ENCODE measurements at places on chromosomes 11 and 22. TPM values are rescaled to one million over a fixed set of nuclear protein-coding genes. Genes with fewer than 3 reads are reported as not detected.

Gene PDXP
- 18.1 TPM for total RNA-seq

Gene POU2AF2
- total RNA-seq, result not detected

Gene PGA3
- total RNA-seq, result not detected

Gene TUG1
- 47.0 TPM for total RNA-seq

Gene FAM83F
- total RNA-seq, result not detected

Gene POU2AF3
- not detected for total RNA-seq

Gene TTC28
- total RNA-seq, result 13.0 TPM

Gene TALDO1
- 182 TPM for total RNA-seq

Gene SBF2
- total RNA-seq, result 25.5 TPM

Gene TTC17
- total RNA-seq, result 46.7 TPM

Gene LARGE2
- total RNA-seq, result not detected

Gene DNAJB7
- total RNA-seq, result not detected

Gene SPA17
- 6.3 TPM for total RNA-seq

Gene HEPACAM
- total RNA-seq, result not detected

Gene RAB3IL1
- total RNA-seq, result 3.9 TPM

Gene MMP27
- total RNA-seq, result not detected

Gene ART5
- total RNA-seq, result not detected

Gene NAALADL1
- total RNA-seq, result 24.6 TPM

Gene PAX6
- not detected for total RNA-seq

Gene LRRC32
- total RNA-seq, result 46.7 TPM

Gene KCNJ1
- total RNA-seq, result not detected

Gene OR10AG1
- total RNA-seq, result not detected

Gene SULT4A1
- total RNA-seq, result 1.3 TPM

Gene OR51B4
- total RNA-seq, result not detected

Gene IGLL1
- not detected for total RNA-seq

Gene MIAT
- 0.32 TPM for total RNA-seq

Gene XKR3
- total RNA-seq, result not detected

Gene SLC22A6
- total RNA-seq, result not detected

Gene FOSL1
- total RNA-seq, result 37.7 TPM

Gene GAL3ST1
- total RNA-seq, result not detected
